ENCODE measurements at places on chromosomes 4 and X.

DNA sequence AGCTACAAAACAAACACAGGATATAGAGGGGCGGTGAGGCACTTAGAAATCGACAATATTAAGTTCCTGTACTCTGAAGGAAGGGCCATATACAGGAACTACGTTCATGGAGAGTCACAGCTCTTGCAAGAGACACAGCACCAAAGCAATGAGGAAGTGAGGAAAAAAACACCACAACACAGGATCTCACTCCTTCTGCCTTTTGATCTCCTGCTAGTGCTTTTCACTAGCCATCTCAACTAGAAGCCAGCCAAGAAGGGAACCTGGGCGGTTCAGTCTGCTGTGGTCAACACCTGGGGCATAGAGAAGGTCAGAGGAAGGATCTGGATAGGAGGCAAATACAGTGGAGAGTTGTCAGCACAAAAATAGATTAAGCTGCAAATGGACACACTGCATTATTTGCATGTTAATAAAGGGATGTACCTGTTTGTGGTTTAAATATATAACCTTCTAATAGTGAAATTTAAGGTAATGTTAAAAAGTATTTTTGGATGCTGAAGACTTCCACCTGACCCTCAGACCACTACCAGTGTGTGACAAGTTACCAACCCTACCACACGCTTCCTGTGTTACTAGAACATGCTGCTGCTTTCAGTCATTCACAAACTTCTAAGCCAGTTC is 104.6 kb downstream of the DTHD1 start:
- DNase-seq: peak; percentile 11

DNA sequence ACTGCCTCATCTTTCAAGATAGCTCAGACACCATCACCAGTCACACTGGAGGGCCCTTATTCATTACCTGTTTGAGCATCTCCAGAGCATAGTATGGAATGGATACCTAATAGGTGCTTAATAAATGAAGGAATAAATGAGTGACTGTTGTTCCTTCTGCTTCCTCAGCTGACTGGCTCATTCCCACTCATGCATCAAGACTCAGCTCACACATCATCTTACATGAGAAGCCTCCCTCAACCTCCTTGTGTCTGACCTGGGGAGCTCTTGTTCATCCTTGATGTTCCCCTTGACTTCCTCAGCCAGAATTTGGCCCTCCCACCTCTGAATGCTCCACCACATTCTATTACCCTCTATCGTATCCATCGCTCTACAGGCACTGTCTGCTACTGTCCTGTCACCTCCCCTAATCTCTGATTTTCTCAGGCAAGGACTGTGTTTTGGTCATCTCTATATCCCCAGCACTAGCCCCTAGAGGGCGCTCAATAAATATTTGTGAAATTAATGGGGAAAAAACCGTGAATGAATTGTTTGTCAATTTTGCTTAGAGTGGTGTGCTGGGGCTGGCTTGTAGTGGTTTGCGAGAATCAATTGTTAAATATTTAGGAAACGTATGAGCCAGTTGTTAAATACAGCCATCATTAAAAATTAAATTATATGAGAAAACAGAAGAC is 88.3 kb downstream of the NHSL2 start:
- DNase-seq: peak; percentile 10

DNA sequence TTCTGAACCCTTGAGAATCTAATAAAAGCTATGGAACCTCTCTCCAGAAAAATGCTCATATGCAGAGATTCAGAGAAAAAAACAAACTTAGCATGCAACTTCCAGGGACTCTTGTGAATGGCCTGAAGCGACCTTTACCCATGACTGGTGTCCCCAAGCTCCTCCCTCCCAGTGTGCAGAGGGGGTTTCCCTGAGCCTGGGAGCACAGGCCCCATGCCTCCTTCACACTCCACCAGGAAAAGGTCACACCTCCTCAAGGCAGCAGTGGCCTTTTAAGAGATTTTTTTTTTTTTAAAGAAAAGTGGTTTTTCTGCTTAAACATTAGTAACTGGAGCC is 13.3 kb upstream of the UBA6 start:
- DNase-seq: no peak

DNA sequence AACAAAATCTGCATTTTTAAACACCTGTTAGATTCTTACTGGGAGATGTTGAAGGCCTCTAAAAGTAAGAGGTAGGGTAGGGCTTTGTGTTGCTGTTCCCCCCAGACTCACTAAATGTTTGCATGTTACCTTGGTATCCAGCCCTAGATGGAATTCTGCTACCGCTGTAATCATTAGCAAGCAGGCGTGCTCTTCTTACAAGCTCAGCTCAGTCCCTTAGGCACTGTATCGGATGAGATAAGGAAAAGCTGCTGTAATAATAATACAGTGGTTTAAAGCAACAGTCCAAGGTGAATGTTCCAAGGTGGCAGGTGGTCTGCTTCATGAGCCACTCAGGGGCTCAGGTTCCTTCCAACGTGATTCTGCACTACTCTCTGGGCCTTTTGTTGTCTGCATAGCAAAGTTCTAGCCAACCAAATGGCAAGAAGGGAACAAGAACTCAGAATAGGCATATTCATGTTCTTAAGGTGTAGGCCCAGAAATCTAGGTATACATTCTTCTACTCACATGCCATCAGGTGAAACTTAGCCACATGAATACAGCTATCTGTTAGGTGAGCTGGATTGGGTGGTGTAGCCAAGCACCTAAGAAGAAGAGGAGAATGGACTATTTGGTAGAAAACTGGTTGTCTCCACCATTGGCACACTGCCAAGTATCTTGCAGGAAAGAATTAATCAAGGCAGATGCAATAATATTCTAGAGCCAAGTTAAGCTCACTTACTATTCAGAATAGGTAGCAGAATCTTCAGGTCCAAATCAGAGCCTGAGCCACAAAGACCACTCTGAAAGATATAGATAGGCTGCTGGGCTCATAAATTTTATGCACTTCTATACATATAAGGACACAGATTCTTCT is 46.0 kb downstream of the COQ2 start:
- no peak for DNase-seq

GRCh38 chr4:187370918-187371317 is 624.7 kb upstream of the ZFP42 start:
- no peak for DNase-seq

- DNase-seq: no peak
Measured at GRCh38 chr4:179398414-179398813, 1956.2 kb upstream of the AGA start.

DNA sequence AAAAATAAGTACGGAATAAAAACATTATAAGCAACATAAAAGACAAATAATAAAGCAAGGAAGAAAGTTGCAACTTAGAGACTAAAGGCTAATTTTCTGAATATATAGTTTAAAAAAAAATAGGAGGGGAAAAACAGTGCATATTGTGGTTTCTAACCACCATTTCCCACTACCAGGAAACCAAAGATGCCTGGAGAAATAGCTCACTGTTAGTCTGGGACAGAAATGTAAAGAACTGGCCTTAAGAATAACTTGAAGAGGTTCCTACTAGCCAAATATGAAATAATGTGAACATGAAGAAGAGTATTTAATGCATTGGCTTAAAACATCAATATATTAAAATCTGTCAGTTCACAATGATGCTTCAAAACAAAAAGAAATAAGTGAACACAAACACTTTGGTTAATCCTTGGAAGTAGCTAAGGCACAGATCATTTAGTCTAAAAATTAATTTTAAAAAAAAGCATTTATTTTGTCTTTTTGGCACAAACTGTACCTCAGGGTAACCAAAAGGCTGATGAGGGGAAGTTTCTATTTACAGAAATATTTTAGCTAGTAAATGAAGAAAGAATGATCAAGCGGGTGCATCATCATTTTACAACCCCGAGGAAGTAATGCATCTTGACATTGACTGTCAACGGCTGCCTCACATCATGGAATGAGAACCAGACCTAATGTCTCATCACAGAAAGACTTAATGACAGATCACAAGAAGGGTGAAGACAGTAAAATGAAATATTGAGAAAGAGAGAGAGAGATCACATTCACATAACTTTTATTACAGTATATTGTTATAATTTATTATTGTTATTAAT is 297.2 kb upstream of the LDB2 start:
- DNase-seq: no peak

DNA sequence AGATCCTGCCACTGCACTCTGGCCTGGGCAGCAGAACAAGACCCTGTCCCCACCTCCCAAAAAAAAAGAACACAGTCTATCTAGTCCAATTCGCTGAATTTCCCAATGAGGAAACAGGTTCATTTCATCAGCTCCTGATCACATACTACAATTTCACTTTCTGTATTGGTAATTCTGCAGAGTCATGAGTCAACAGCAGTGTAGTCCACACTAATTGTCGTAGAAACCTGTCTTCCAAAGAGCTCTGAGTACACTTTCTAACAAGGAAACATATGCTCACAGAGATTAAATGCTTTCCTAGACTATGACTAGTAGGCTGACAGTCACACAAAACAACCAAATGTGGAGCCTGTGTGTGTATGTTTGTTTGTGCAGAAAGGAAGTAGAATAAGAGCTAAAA is 91.9 kb downstream of the GPC4 start:
- no peak for DNase-seq

- no peak for DNase-seq
Measured at GRCh38 chr4:32909736-32910135, 2189.6 kb downstream of the PCDH7 start.

DNA sequence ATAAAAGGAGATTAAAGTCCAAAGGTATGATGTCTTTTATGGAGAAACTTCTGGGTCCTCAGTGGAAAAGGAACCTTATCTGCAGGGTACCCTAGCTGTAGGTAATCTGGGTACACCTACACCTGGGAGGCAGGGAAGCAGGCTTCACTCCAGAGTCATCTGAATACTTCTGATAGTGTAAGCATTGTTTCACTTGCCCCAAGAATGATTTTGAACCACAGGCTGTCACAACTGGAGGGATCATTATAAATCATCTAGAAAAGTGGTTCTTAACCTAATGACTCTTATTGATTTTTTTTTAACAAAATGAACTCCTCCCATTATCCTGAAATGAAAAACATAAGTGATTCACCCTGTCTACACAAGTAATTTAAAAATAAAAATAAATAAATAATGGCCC is 44.0 kb upstream of the STK26 start:
- DNase-seq: no peak

DNA sequence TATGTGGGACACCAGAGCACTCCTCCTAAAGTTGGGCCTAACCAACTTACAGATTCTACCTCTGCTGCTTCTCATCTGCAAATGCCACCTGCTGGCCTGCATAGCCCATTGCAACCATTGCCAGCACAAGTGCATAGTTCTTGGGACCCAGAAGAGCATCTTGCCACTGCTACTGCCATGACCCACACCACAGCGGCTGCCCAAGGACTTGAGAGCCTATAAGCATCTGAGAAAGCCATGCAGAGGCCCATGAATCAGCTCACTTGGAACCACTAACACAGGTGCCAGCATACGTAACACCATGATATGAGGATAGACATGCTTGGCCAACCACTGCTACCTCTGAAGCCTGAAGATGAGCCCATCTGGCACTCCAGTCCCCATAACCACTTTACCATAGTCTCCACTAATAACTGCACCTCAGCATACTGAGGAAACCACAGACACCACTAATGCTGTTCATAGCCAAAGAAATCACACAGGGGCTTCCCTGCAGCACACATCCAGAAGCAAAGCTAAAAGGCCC is 258.1 kb upstream of the AGTR2 start:
- DNase-seq: no peak

DNA sequence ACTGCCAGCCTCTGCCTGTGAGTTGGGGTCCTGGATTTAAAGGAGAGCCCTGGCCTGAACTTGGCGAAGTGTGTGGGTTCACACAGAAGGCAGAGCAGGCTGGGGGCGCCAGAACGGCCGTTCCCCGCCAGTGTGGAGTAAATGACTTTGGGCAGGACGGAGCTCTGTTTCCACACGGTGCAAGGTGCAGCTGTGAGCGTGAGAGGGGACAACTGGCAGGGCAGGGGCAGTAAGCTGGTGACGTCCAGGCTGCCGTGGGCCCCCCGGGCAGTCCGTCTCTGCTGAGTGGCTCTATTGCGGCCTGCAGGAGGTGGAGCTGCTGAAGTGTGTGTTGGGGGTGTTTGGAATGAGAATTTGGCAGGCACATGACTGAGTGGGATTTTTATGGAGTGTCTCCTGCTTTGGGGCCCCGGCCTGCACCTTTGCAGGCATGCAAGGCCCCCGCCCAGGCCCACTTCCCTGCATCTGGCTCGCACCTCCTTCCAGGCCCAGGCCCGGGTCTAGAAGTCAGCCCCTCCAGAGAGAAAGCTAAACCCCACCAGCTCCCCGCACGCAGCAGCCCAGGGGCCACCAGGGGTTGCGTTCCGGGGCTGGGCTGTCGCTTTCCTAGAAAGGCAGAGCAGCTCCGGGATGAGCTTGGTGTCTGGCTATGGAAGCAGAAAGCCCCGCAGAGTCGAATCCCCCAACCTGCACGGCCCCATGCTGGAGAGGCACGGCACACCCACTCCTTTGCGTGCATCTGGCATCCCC is 62.2 kb upstream of the GRPEL1 start:
- DNase-seq: no peak

- no peak for DNase-seq
Measured at GRCh38 chrX:9845578-9845952, 59.3 kb downstream of the SHROOM2 start.

GRCh38 chr4:140099983-140100382 is 54.0 kb downstream of the MAML3 start:
- no peak for DNase-seq

DNA sequence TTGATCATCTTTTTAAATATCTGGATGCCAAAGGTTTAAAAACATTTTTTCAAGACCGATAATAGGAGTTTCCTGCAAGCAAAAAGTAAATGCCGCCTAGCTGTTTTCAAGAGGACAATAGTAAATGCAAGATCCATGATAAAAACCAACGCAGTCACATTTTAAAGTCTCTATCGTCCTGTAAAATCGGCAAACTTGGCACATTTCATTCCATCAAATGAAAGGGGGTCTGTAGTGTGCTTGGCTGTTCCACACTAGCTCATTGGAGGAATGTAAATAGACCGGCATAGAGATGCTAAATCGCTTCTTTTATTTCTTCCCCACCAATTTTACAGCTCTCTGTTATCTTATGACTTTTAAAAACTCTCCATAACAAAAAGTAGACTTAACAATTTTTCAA is 202.2 kb downstream of the NLGN4X start:
- DNase-seq: no peak

DNA sequence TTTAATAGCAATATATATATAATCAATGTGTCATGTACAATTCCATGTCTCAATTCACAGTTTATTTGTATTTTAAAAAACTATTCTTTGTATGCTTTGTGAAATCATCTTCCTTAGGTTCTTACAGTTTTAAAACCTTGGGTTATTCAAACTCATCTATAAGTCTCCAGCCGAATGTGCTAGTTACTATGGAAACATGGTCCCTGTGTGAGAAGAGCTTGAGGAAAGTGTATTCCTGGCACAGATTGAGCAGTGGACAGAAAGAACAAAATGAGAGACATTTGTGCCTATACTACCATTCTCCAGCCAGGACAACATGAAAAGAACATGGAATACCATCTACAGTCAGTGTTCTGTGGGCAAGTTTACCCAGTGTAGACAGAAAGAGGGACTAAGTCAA is 103.4 kb downstream of the EFHC2 start:
- DNase-seq: no peak

DNA sequence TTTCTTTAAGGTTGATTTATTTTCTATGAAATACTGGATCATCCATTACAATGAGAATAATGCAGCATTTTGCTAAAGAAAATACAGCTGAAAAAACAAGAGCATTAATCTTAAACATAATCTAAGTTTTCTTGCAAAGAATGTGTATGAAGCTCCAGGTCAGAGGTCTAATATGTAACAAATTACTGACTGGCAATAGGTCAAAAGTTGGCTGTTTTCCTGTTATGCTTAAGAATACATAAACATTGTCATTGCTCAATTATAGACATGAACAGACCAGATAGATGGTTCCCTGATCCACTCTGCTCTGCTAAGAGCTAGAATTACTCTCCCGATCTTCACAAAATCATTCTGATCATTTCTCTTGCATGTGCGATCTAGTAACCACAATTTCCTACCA is 718.6 kb downstream of the PDHA2 start:
- no peak for DNase-seq

GRCh38 chrX:65894133-65894532 is 145.7 kb downstream of the VSIG4 start:
- DNase-seq: no peak
